ENCODE measurements at places on chromosomes 2 and 18.

DNA sequence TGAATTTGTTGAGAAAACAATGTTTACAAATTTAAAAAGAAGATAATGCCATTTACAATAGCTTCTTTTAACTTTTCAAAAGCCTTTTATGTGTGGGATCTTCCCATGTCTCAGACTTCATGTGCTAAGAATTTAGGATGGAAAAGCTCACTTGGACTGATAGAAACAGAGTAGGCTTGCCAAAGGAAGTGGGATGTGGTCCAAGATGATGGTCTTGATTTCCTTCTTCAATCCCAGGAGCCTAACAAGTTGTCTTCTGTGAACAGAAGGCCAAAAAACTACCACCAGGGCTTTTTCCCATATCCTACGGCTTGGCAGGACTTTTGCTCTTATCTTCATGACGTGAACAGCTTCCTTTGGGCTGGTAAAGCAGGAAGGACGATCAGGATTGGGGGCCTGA, 9.5 kb downstream of the CXCR4 start:
- DNase-seq: no peak

GRCh38 chr18:22698711-22699110, 234.4 kb upstream of the RBBP8 start:
- DNase-seq: no peak

- no peak for DNase-seq
These were observed 7.4 kb downstream of the GYPC start for GRCh38 chr2:126663184-126663963.

- no peak for DNase-seq
These were observed 567.2 kb downstream of the TMX3 start for GRCh38 chr18:68147728-68148127.

DNA sequence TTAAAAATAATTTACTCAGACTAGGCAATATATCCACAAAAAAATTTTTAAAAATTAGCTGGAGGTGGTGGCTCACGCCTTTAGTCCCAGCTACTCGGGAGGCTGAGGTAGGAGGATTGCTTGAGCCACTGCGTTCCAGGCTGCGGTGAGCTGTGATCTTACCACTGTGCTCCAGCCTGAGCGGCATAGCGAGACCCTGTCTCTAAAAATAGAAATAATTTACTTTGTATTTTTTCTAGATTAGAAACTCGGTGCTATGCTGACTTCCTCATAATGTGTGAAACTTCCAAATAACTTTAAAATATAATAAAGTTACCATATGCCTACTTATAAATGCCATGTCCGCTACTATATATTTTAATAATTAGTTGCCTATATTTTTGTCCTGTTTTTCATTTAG, 6.7 kb downstream of the PPIG start:
- no peak for DNase-seq

GRCh38 chr2:223696719-223697118, 94.6 kb upstream of the SCG2 start:
- no peak for DNase-seq

DNA sequence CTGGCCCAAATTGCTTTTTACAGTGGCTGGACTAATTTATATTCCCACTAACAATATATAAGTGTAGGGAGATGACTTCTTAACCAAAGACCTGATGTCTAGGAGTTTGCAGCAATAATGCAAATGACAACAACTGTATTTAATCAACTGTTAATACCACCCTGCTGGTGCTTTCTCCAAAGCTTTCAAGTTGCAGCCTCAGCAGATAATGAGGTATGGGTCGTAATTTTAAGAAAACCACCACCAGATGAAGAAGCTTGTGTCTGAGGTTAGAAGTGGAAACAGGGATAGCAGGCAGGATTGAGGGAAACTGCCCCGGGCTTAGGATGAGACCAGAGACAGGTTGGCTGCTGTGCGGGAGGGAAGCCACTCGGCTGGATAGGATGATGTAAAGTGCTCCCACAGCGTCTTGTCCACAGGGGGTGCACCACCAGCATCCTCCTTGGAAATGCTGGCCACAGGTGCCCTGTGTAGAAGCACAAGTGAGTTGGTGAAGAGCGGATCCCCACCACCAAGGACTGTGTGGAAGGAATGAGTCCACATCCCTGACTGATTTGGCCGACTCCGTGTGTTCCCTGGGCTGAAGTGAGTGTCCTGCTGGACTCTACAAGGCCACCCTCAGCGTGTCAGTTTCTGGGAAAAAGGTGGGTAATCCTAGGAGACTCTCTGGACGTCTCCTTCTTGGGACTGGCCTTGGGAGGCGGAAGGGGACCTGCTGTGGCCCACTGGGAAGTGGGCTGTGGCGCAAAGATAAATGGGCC, 76.1 kb upstream of the SMAD2 start:
- no peak for DNase-seq

DNA sequence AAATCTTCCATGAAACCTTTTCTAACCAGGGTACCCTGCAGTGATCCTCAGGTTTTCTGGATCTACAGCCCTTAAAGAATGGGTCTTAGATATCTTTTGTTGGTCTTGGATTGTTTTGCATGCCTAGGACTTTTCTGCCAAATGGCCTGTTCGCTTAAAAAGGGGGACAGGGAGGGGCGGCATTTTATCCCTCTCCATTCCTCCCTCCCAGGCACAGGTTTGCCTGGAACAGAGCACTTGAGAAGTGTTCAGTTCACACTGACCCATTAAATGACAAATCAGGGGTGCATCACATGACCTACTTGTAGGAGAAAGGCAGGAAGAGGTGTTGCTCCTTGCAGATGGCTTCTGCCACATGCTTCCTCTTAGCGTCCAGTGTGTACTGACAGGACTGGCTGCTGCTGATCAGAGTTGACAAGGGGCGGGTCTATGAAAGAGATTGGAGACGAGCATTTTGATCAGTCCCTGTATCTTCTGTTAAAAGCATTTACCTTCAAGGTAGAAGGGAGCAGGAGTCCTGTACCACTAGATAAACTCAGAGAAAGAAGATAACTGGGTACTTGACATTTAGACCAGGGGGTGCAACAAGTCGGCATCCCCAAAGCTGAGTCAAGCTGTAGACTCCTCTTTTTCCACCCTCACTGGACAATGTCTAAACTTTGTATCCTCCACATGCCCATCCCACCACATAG, 8.4 kb downstream of the APOB start:
- no peak for DNase-seq

- DNase-seq: no peak
These were observed 8.1 kb downstream of the AMMECR1L start for GRCh38 chr2:127877626-127878025.

GRCh38 chr18:12839526-12840196, 44.4 kb downstream of the PTPN2 start:
- peak; percentile 39 for DNase-seq

- no peak for DNase-seq
These were observed 4.2 kb downstream of the PXDN start for GRCh38 chr2:1739961-1740715.

- no peak for DNase-seq
These were observed 556.7 kb upstream of the ACVR2A start for GRCh38 chr2:147288131-147288530.

DNA sequence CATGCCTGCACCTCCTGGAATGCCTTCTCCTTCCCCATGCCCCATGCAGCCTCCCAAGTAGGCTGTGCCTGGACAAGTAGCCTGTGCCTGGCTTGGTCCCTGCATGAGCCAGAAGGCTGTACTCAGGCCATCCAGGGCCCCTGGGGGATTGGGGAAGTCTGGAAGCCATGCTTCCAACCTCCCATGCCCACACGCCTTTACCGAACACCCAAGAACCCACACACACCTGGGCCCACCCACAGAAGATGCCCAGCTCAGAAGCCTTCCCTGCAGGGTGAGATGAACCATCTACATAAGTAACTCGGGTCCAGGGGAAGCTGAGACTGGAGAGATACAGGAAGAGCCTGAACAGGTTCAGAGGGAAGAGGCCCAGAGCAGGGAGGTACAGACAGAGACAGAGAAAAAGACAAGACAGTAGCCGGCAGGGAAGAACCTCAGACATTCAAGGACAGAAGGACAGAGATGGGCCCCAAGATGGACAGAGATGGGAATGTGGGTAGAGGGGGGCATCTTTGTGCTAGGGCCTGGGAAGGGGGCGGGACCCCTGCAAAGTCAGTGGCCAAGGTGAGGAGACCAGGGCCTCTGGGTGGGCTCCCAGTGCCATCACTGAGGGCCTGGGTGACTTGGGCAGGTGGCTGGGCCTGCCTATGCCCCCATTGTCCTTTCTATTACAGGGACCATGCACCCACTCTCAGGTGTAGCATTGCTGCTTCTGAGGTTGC, 4.3 kb downstream of the BIN1 start:
- no peak for DNase-seq

GRCh38 chr18:56167366-56167765, 471.0 kb downstream of the TXNL1 start:
- DNase-seq: no peak

- no peak for DNase-seq
These were observed 29.5 kb upstream of the SMAD7 start for GRCh38 chr18:48979944-48980890.

DNA sequence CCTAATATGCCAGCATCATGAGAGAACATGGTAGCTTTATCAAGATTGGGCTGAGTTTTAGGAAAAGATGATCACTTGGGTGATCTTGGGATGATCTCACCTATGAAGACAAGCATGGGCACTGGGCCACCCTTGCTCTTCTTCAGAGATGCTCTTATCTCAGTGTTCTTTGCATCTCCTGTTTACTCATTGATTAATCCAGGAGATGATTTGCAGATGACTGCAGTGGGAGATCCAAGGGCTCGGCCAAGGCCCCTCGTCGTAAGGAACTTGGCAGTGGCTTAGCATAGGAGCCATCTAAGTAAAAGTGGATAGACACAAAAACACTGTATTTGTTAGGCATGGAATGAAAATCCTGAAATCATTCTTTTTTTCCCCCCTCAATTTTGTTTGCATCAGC, 228.4 kb downstream of the FHOD3 start:
- no peak for DNase-seq

- no peak for DNase-seq
These were observed 20.5 kb downstream of the RAD51AP2 start for GRCh38 chr2:17497718-17498117.

GRCh38 chr18:78399992-78400503, 579.6 kb upstream of the SALL3 start:
- DNase-seq: no peak

- no peak for DNase-seq
These were observed 32.3 kb upstream of the TMEM247 start for GRCh38 chr2:46446871-46447568.

GRCh38 chr2:122737429-122738077, 982.1 kb downstream of the TSN start:
- no peak for DNase-seq

- no peak for DNase-seq
These were observed 101.0 kb upstream of the RND3 start for GRCh38 chr2:150588506-150588870.

GRCh38 chr2:56444339-56444738, 260.5 kb downstream of the CCDC85A start:
- no peak for DNase-seq

GRCh38 chr18:63980896-63981460, 11.1 kb downstream of the SERPINB8 start:
- no peak for DNase-seq

DNA sequence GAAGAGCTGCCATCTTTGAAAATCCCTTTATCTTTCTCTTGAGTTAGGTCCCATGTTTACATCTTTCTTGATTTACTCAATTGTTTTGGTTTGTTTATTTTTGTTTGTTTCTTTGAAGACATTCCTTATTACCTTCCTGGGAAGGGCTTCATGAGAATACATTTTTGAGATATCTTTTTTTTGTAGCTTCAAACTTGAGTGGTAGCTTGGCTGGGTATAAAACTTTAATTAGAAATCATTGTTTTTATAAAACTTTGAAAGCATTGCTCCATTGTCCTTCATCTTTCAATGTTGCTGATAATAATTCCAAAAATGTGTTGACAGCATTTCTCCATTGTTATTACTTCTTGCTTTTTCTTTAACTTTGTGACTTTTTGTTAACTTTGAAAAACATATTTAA, 145.9 kb upstream of the RBMS1 start:
- DNase-seq: no peak

GRCh38 chr2:241741016-241741415, 6.6 kb downstream of the D2HGDH start:
- DNase-seq: no peak

DNA sequence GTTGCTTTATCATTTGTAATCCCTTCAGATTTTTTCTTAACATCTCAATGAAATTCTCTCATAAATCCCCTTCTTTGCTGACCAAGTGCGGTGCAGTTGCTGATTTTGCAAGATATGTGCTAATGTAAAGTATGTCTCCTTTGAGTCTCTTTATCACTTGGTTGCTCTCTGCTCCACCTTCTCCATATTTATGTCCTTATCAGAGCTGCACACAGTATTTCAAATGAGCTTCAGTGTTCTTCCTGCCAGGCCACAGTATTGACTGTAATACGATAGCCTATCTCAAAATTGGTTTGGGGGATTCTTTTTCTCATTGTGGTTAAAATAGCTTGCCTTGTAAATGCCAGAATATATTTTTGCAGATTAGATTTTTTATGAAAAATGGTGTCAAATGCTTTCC, 32.2 kb downstream of the MAIP1 start:
- no peak for DNase-seq

GRCh38 chr18:38948436-38948835, 1382.8 kb upstream of the CELF4 start:
- no peak for DNase-seq

DNA sequence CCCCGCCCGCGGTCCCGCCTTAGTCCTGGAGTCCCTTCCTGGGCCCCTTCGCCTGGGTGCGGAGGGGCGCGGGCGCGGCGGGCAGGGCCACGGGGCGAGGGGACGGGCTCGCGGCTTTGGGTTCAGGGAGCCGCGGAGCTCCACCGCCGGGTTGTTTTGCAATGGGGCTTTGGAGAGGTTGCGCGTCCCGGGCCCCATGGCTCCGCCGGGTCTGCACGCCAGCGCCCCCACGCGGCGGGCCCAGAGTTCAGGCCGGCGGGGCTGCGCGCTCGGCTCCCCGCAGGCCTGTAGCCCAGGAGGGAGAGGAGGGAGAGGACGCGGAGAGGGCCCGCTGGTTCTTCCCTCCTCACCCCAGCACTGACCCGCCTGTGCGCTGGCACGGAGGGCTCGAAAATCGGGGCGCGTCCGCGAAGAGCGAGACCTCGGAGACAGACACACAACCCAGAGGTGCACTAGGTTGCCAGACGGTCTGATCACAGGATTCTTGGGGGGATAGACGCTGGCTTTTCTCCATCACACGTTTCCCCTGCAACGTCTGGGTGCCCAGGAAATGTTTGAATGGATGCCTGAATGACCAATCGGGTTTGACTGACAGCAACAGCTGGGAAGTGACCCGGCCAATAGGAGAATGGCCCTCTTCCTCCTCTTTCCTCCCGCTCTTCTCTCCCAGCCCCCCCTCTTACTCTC, 4.9 kb upstream of the SIX2 start:
- DNase-seq: no peak

GRCh38 chr2:55992455-55992854, 68.9 kb upstream of the EFEMP1 start:
- DNase-seq: no peak

- no peak for DNase-seq
These were observed 69.0 kb downstream of the CPO start for GRCh38 chr2:207008105-207008990.

Data from GM18507 (cell line).